H4 (cell line): ENCODE measurements at places on chromosomes 13 and 19.
A peak's percentile ranks its signal among the peaks of the same experiment; 100 is the strongest.

GRCh38 chr13:40160618-40161350 is 505.3 kb downstream of the COG6 start:
- peak; percentile 44 for DNase-seq

DNA sequence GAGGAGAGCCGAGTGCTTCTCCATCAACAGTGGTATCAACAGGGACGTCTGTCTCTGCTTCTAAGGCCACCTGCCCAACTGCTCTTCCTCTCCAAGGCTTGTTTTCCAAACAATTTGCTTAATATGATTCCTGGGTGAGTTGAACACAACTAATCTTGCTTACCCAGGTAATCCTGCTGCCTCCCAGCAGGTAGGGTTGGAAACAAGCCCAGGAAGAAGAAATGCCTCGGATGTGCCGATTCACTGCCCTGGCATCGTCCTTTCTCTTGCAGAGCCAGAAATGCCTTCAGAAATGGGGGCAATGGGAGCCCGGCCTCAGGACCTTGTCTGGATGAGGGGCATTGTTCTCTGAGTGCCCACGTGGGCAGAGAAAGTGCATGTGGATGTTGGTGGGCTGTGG is 51.9 kb upstream of the C1QTNF9B start:
- no peak for DNase-seq

DNA sequence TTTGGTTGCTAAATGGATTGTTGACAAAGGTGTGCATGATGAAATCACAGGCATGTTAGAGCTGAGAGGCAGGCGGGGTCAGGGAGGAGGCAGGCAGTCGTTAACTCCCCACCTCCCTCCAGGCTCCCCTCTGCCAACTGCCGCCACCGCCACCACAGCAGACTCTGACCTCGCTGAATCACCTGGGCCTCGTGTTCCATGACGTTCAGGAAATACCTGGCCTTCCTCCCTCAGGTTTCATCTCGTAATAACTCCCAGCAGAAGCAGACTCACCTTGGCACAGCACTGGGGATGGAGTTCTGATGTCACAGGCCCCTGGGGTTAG is 198.5 kb downstream of the KATNAL1 start:
- DNase-seq: no peak

DNA sequence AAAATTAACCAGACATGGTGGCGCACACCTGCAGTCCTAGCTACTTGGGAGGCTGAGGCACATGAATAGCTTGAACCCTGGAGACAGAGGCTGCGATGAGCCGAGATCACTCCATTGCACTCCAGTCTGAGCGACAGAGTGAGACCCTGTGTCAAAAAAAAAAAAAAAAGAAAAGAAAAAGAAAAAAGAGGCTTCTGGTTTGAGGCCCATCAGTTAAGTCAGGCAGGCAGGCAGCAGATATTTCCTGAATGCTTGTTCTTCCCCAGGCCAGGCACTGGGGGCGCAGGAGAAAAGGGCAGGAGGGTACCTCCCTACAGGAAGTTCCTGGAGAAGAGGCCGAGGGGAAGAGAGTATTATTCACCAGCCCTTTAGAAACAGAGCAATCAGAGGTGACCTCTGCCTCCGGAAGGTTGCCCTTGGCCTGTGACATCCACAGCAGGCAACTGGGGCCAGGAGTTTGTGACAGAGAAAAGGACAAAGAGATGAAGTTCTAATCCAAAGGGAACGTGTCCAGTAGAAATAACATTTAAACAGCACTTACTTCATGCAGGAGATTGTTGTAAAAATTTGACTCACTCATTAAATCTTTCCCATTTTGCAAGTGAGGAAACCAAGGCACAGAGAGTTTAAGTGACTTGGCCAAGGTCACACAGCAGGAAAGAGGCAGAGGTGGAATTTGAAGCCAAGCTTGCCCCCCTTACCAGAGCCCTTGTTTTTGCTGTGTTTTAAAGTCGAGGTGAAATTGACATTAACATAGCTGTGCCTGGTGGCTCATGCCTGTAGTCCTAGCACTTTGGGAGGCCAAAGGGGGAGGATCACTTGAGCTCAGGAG is 4.3 kb upstream of the RLN3 start:
- DNase-seq: peak; percentile 84

DNA sequence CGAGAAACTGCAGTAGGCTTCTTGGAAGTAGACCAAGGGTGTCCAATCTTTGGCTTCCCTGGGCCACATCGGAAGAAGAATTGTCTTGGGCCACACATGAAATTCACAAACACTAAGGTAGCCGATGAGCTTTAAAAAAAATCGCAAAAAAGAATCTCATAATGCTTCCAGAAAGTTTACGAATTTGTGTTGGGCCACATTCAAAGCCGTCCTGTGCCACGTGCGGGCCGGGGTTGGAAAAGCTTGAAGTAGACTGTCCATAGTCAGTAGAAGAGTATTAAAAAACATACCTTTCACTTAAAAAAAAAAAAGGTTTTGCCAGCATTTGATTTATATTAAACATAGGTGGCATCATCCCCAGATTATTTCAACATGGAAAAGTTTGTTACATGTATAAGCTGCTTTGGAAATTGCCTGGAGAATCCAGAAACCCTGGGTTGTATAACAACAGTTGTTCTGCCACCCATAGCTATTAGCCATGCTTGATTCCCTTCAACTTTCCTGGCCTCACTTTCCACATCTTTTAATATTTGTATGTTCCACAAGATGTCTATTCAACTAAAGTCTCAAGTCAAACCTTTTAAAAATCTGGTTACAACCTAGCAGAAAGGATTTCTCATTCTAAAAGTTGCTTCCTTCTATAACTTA is 1.0 kb downstream of the IFT88 start:
- DNase-seq: no peak

GRCh38 chr19:32902448-32902847 is 32.9 kb upstream of the SLC7A9 start:
- no peak for DNase-seq

DNA sequence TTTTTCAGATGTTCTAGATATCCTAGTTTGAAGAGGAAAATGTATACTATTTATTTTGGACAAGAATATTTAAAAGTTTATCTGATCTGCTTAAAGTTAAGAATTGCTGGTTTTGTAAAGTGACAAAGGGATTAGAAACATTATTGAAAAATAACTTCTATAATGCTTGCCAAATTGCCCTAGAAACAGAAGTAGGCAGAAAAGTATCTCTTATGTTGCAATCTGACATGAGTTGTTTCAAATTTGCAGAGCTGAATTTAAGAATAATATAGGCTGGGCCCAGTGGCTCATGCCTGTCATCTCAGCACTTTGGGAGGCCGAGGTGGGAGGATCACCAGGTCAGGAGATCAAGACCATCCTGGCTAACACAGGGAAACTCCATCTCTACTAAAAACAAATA is 777.1 kb downstream of the LIG4 start:
- no peak for DNase-seq

DNA sequence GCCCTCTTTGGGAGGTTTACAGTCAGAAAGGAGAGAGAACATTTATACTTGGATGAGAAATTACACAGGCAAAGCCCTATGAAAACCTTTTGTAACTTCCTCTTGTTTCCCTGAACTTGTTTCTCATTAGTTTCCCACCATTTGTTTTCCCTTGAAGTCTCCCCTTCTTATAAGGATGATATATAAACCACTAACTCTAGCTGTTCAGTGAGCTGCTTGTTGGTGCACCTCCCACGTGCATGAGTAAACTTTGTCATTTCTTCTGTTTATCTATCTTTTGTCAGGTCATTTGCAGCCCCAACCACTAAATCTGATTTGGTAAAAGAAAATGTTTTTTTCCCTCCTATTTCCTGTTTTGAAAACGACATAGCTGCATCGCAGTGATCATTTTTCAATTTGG is 919.9 kb downstream of the SLITRK1 start:
- DNase-seq: no peak

GRCh38 chr19:24166055-24166454 is 79.1 kb downstream of the ZNF254 start:
- no peak for DNase-seq
